B cell (primary cell): ENCODE measurements at places on chromosomes 1 and 21. TPM values are rescaled to one million over a fixed set of nuclear protein-coding genes. Genes with fewer than 3 reads are reported as not detected.
A peak's percentile ranks its signal among the peaks of the same experiment; 100 is the strongest.

DNA sequence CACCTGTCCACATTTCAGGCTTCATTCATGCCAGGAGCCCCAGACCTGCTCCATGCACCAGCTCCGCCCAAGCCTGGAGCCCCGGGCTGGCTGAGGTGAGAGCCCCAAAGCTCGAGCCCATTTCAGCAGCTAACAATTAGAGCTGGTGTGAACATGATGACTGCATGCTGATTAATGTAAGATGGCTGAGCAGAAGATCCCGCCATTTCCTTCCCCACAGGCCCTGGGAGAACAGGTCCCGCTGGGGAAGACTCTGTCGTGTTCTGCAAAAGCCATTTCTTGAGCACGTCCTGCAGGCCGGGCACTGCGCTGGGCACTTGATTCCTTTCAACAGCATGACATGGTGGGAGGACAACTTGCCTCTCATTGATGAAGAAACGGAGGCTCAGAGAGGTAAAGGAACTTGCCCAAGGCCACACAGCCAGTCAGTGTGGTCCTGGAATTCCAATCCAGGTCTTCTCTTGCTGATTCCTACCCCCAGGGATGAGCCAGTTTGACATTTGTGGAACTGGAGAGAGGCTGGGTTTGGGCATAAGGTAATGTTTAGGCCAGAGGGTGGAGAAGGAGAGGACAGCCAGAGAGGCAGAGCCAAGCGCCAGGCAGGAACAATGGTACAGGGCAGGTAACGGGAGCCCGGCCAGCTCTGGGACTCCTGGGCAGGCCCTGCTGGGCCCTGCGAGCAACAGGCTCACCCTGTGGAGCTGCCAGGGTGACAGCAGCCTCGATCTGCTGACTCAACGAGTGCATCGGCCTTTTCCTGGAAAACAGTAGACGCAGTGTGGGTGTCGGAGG, 28.1 kb upstream of the EPHA2 start:
- no peak for DNase-seq

Gene NPPB
- not detected in 2 replicates for total RNA-seq

DNA sequence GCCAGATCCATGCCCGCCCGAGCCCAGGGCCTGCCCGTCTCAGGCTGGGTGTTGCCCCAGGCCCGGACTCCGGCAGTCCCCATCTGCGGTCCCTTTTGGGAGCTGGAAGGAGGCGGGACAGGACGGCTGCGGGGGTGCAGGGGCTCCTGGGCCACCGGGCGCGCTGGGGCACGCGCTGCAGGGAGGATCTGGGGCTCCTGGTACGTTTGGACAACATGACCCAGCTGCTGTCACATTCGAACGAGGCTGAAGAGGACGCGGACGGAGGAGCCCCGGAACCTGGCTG, 6.6 kb upstream of the CALML6 start:
- no peak for DNase-seq

Gene TTC22
- 10.4 and 10.9 TPM in 2 replicates for total RNA-seq

DNA sequence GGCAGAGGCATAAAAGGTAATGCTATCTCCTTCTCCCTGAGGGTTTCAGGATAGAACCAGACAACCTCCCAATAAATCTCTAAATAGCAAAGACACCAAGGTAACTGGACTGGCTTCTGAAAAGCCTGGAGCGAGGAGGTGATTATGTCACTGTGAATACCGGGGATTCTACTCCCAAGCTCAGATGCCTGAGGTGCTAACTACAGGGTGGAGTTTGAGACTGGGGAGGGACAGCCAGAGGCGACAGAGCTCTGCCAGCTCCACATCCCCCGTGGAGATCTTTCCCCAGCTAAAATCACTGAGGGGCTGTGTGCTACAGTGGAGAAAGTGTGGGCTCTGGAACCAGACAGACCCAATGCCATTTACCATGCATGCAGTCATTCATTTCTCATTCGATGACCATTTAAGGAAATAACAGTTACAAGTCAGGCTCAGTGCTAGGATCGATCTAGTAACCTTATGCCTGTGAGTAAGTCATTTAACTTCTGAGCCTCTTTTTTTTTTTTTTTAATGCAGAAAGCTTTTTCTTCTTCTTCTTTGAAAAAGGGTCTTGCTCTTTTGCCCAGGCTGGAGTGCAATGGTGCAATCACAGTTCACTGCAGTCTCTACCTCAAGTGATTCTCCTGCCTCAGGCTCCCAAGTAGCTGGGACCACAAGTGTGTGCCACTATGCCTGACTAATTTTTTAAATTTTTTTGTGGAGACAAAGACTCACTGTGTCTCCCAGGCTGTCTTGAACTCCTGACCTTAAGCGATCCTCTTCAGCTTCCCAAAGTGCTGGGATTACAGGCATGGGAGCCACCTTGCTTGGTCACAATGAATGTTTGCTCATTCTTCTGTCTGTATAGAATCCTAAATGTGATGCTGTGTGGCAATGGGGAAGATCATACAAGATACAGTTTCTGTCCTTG, 8.1 kb upstream of the SLC45A3 start:
- DNase-seq = no peak

DNA sequence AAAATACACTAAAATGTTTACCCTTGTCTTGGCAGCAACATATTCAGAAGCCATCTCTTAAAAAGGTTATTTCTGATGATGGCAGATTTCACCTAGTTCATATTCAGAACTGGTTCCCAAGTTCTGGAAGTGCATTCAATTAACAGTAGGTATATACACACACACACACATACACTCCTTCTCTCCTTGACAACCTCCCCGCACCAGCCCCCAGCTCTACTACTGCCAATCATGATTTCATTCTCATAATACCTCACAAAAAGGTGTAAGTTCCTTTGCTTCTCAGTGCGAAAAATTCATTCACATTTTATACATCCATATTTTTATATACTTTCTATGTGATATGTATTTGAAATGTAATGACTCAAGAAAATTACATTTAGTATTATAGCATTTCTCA, 228.1 kb upstream of the ST6GALNAC5 start:
- no peak for DNase-seq

DNA sequence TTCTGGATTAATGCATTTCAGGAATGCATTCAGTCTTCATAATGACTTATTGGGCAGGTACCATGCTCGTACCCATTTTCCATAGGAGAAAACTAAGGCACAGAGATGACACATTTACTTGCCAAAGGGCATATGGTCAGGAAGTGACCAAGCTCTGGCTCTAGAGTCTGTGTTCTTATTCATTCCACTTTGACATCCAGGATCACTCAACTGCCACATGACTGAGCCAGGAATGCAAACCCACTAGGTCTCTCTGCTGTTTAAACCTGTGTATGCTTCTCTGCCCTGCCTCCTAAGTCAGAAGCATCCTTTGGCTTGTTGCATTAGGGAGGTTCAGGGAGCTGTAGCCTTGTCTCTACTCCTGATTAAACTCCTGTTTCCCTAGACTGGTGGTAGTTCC, 7.5 kb downstream of the KAZN start:
- no peak for DNase-seq

GRCh38 chr1:42962641-42963377, 4.1 kb upstream of the SLC2A1 start:
- DNase-seq = no peak

GRCh38 chr1:190252046-190252445, 225.6 kb downstream of the BRINP3 start:
- no peak for DNase-seq

Gene SERPINC1
- total RNA-seq = not detected in 2 replicates

DNA sequence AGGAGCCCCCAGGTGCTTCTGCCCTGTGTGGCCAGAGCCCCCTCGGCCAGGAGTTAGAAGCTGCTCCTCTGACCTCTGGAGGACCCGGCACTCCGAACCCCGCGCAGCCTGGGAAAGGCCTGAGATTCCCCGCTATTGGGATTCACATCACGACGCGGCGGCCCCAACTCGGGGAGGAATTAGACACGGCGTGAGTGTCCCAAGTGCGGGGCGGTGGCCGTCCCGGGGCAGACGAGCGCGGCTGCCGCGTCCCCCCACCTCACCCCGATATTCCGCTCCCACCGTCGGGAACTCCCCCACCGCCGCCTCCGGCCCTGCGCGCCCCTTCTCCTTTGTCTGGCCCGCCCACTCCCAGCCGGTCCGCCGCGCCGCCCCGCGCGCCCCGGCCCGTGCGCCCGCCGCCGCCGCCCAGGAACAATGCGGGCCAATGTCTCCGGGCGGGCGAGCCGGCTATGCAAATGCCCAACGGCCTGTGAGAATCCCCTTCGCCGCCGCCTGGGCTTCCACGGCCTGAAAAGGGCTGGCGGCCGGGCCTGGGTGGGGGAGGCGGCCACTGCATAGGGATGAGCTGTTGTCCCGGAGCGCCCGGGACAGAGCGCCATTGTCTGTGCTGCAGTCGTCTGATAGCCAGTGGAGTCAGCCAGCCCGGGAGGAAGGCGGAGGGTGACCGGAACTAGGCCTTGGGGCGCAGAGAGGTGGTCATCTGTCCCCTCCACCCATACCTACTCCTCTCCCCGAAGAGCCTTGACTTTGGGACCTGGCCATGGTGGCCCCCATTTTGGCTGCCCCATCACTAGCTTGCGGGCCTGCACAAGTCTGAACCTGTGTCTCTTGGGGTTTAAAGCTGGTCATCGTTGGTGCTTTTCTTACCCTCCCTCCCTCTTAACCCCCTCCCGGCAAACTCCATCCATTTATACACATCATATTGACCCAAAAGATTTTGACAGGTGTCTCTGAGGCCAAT, 19.4 kb downstream of the RHBG start:
- DNase-seq = peak; percentile 33

Gene CREG1
- total RNA-seq = 8.1 and 8.4 TPM in 2 replicates

Gene SIK1
- total RNA-seq = 81.1 and 97.7 TPM in 2 replicates

Gene DOP1B
- 44.2 and 44.4 TPM in 2 replicates for total RNA-seq

DNA sequence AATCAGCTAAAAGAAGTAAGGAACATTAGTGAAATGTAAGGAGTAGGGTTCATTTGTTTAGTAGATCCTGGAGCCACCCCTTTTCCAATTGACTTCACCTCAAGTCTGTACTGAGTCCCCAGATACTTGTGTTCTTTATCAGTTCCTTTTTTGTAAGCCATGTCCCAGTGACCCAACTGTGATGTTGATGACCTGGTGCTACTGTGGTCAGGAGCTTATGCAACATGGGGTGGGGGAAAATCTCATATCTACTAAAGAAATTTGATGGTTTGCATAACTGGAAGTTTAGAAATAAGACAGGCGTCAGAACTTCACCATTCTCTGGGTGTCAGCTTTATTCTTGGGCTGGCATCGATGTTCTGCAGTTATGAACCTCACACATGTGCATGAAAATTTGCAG, 120.5 kb downstream of the LRRC7 start:
- no peak for DNase-seq

Gene ECM1
- total RNA-seq = 1.9 and 2.5 TPM in 2 replicates

DNA sequence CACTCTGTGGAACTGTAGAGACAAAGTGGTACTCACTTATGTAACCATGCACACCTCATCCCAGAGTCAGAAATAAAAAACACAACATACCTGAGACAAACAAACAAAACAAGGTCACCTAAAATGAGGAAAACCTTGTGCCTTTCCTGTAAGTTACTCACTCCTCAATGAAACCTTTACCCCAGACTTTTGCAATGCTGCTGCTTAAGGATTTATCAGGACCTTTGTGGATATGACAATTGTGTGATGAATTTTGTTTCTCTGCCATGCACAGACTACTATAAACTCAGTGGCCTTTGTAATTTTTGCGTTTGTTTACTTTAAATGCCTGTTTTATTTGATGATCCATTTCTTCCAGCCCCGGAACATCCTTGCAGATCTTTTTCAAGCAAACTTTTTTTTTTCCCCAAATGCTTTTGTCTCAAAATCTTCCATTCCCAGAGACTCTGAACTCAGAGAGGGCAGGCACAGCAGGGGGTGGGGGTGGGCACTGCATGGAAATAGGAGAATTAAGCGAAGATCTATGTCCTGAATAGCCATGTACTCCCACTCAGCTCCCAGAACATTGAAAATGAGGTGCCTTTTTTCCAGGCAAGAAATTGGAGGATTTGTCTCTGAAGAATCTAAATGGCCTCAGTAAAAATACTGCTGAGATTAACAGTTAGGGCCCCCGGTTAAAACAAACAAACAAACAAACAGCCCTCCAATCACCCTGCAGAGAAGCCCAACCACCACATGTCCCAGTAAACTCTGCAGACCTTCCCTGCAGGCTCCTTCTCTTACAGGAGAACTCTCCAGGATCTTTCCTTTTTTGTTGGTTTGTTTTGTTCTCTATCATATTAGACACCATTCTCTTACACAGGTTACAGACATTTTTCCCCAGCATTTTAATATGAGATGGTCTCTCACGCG, 22.6 kb upstream of the SIM2 start:
- no peak for DNase-seq

Gene FAM163A
- total RNA-seq = not detected in 2 replicates

DNA sequence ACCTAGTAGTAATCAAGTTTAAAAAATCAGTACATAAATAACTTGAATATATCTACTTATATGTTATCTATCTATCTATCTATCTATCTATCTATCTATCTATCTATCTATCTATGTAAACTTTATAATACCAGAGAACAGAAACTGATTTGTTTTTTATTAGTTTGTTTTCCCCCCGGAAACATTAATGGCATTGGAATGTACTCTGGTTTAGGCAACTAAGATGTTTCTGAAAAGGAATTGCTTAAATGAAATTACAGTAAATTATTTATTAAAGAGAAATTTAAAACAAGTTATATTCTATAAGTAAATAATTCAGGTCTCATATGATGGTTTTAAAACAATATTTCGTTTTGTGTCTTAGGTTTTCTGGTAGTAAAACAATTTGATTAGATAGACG, 681.0 kb upstream of the ADAMTS5 start:
- DNase-seq = no peak

DNA sequence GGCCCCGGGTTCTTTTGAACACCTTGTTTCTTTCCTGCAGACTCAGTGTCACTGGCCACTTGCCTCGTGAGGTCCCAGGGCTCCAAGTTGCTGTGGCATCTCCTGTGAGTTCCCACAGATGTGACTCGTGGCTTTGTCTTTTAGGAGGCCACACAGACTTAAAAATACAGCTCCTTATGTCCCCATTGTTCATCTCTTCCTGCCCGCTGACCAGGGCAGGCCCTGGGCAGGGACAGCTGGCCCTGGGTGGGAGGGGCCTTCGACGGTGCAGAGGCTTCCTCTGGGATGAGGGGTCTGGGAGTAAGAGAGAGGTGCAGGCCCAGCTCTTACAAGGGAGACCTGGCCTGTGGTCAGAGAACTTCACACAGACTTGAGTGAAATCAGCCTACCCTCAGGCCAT, 15.6 kb downstream of the LDLRAP1 start:
- no peak for DNase-seq

- DNase-seq = peak; percentile 98
Measured at GRCh38 chr1:160789702-160790611, 6.0 kb upstream of the LY9 start.

Gene AKR7A3
- total RNA-seq = 1.6 and 1.8 TPM in 2 replicates

GRCh38 chr1:19087017-19087736, 122.9 kb downstream of the UBR4 start:
- no peak for DNase-seq

DNA sequence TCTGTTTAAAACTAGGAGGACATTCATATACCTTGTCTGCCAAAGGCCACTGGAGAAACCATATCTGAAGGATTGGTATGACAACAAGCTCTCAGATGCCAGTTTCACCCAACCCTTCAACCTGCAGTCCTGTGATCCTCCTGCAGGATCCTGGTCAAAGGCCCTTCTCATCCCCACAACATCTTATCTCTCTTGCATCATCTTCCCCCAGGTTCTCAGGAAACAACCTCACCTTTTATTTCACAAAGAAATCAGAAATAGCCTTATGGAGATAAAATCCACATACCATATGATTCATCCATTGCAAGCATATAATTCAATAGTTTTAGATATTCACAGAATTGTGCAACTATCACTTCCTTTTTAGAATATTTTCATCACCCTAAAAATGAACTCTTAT, 104.0 kb upstream of the DSCAM start:
- no peak for DNase-seq

- no peak for DNase-seq
Measured at GRCh38 chr1:109556563-109556962, 8.1 kb downstream of the GNAI3 start.

- no peak for DNase-seq
Measured at GRCh38 chr21:20646431-20647165, 351.6 kb upstream of the NCAM2 start.

GRCh38 chr1:9894115-9894514, 16.0 kb downstream of the CTNNBIP1 start:
- DNase-seq = no peak
